Activated naive CD8-positive, alpha-beta T cell treated with anti-CD3 and anti-CD28 coated beads for 36 hours (primary cell): ENCODE measurements at places on chromosomes 6 and 20.

GRCh38 chr20:53677447-53678314, 84.0 kb upstream of the ZNF217 start:
- DNase-seq, result no peak

DNA sequence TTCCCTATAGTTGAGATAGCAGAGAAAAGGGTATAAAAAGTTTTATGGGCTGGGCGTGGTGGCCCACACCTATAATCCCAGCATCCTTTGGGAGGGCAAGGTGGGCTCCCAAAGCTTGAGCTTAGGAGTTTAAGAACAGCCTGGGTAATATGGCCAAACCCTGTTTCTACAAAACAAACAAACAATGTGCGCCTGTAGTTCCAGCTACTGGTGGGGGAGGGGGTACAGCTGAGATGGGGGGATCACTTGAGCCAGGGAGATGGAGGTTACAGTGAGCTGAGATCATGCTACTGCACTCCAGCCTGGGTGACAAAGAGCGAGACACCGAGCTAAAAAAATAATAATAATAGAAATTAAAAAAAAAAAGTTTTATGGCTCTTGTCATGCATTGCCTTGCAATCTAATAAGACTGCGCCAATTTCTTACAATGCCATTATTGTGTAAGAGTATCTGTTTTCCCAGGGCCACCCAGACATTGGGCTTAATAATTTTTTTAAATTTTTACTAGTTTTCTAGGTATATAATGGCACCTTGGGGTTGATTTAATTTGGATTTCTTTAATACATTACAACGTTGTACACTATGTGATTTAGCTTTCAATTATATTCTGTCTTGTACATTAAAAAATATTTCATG, 3.9 kb downstream of the ACSS2 start:
- DNase-seq, result no peak

DNA sequence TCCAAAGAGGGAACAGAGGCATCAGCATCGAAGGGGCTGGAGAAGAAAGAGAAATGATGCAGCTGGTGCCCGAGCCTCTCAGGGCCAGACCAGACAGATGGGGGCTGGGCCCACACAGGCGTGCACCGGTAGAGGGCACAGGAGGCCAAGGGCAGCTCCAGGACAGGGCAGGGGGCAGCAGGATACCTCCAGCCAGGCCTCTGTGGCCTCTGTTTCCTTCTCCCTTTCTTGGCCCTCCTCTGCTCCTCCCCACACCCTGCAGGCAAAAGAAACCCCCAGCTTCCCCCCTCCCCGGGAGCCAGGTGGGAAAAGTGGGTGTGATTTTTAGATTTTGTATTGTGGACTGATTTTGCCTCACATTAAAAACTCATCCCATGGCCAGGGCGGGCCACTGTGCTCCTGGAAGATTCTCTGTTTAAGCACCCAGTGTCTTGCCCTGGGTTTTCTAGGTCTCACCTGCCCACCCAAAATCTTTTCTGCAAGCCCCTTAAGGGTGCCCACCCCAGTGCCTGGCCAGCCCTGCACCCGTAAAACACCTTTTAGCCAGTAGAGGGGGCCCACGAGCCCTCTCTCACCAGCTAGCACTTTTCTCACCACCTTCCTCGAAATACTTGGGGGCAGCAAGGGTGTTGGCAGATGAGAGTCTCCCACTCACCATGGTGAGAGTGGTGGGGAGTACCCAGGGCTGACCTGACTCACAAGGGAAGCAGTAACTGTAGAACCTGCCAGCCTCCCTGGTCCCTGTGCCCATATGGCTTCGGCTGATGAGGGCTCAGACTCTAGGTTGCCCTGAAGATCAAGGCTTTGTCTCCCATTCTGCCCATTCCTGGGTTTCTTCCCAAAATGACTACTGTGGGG, 35.7 kb upstream of the ID1 start:
- peak; percentile 62 for DNase-seq

DNA sequence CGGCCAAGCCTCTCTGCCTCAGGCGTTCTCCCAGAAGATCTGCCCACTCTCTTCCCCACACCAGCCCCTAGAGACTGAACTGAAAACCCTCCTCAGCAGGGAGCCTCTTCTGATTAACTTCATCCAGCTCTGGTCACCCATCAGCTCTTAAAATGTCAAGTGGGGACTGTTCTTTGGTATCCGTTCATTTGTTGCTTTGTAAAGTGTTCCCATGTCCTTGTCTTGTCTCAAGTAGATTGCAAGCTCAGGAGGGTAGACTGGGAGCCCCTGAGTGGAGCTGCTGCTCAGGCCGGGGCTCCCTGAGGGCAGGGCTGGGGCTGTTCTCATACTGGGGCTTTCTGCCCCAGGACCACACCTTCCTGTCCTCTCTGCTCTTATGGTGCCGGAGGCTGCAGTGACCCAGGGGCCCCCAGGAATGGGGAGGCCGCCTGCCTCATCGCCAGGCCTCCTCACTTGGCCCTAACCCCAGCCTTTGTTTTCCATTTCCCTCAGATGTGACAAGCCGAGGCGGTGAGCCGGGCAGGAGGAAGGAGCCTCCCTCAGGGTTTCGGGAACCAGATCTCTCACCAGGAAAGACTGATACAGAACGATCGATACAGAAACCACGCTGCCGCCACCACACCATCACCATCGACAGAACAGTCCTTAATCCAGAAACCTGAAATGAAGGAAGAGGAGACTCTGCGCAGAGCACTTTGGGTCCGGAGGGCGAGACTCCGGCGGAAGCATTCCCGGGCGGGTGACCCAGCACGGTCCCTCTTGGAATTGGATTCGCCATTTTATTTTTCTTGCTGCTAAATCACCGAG, 14.2 kb downstream of the VEGFA start:
- no peak for DNase-seq

DNA sequence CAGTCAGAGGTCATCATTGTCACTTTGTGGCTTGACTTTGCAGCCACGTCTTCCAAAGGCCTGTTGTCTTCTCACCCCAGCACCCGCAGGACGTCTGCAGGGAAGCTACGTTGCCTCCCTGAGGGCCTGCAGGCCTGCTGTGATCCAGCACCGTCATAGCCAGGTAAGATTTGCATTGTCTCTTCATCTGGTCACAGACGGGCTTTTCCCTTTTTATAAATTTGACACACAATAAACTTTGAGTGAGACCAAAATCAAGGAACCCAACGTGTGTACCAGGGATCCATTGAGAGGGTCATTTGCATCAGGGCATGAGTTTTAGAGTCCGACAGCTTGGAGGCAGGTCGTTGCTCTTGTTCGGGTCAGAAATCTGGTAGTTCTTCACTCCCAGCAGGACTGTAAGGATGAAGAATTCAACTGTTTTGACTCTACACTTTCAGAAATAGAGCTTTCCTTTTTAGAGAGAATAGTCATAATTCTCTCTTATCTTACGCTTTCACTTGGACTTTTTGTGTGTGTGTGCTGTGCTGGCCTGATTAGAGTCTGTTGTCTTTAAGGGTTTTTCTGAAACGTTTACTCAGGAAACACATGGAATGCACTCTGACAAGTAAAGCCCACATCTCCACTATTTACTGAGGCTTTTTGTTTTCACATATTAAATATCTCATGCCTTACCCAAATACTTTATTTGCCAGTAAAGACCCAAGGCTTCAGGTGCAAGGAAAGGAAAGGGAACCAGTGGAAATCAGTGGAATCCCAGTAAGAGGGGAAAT, 177.2 kb upstream of the TAB2 start:
- peak; percentile 66 for DNase-seq
